Left ventricle myocardium superior (tissue), 1 donor: ENCODE measurements at places on chromosomes 3 and 15.
A peak's percentile ranks its signal among the peaks of the same experiment; 100 is the strongest.

DNA sequence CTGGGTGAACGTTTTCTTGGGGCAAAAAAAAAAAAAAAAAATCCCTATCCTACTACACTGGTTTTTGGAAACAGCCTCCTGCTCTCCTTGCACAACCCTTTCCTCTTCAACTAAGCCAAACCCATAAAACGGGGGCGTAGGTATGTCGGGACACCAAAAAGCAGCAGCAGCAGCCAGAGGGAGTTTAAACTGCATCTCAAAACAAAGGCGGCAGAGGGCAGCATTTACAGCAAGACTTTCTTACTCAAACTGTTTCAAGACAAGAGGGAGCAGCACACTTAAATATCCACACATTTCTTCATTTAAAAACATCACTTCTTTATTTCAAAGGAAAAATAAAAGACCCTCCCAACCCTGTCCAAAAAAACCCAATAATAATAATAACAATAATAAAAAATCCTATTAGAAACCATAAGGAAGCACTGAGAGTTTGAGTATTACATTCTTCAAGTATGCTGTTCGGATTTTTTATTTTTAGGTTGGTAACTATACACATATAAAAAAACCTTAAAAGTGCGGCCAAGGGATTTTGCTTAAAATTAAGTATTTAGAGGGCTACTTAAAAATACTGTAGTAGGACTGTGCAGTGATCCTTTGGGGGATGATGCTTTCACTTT lies 43.9 kb upstream of the PLXND1 start:
- peak; percentile 47 for DNase-seq

GRCh38 chr3:178658694-178659325 lies 122.6 kb downstream of the KCNMB2 start:
- DNase-seq: no peak

DNA sequence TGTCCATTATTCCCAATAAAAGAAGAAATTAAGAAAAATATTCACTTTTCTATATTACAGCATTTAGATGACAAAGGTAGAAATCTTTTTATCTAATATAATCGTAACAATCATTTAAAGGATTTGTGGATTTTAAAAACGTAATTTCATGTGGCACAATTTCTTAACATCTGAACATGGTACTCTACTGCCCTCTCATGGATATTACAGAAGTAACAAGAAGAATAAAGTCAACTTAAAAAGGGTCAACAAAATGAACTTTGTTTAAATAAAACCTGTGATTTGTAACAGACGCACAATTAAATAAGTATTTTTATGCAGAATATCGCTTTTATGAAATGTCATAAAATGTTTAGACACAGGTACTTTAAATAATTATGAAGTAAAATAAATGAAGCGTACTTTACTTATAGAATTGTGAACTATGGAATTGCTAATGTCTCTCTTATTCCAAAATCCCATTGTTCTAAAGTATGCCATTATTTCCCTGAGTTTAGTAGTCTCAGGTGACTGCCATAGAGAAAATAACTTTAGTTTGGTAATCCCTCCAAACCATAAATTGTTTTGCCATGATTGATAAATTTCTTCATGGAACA lies 366.8 kb upstream of the ZNF385D start:
- no peak for DNase-seq

DNA sequence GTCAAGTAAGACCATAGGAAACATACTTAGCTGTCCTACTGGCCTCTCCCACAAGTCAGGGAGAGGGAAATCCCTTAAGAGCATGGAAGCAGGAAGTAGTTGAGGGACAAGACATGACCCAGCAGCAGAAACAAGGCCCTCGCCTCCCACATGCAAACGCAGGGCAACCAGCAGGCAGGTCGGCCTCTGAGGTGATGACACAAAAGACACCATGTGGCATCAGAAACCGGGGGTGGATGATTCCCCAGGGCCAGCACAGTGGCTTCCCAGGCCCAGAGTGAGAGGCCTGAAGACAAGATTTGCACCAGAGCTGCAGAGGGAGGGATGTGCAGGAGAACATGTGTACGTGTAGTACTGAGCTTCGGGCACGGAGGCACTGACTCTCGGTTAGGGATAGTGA lies 26.3 kb downstream of the PXYLP1 start:
- no peak for DNase-seq

GRCh38 chr15:92069308-92070250 lies 216.1 kb downstream of the SLCO3A1 start:
- no peak for DNase-seq

GRCh38 chr3:108552267-108553159 lies 36.7 kb downstream of the CIP2A start:
- DNase-seq: no peak

DNA sequence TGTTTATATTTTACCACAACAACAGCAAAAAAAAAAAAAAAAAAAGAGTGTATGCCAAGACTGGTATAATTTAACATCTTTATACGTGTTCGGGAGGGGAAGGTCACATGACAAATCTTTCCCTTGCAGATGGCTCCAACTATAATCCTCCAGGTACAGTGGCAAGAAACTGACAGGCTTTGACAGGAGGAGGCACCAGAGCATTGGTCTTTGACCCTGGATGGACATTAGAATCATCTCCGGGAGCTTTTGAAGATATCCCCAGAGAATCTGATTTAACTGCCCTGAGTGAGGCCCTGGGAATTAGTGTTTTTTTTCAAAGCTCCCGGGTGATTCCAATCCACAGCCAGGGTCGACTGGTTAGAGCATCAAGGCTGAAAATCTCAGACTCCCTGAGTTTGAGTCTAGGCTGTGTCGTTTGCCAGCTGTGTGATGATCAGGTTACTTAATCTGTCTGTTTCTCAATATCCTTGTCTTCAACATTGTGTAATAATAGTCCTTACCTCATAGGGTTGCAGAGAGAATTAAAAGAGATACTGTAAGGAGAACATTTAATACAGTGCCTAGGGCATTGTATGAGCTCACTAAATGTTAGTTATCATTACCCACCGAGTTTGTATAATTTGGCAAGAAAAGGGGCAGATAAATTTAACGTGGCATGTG lies 8.9 kb upstream of the SEMA5B start:
- no peak for DNase-seq

GRCh38 chr3:13336592-13336991 lies 83.5 kb downstream of the NUP210 start:
- no peak for DNase-seq
